ENCODE measurements at places on chromosomes 2 and 18.

DNA sequence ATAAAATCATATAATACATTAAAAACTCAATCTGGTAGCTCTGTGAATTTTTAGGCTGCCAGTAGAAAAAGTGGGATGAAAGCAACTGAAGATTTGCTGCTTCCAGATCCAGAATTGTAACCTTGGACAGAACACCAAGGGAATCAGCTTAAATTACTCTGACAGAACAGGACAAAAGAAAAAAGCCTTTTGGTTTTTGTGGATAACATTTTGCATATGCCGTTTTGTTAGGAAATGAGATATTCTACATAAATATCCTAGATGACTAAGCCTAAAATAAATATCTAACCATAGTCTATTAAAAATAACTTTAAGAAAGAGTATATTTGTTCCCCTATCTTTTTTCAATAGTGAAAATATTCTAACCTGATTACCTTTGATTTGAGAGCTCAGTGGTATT lies 148.7 kb upstream of the DOCK10 start:
- no peak for DNase-seq

DNA sequence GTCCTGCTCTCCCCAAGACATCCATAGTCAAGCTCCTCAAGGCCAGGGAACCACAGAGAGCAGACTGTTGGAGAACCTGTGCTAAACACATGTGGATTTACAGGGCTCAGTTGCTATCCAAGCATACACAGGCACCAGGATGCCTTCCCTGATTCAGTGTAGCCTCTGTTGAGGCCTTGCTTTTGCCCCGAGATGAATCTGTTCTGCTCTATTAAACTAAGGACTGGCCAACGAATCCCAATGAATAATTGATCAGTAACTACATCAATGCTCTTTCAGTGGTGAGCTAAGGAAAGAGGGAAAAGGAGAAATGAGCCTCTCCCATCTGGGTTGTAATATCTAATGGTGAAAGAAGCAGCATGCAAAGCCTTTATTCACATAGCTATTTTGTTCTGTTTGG lies 58.7 kb upstream of the SPTBN1 start:
- DNase-seq: no peak

DNA sequence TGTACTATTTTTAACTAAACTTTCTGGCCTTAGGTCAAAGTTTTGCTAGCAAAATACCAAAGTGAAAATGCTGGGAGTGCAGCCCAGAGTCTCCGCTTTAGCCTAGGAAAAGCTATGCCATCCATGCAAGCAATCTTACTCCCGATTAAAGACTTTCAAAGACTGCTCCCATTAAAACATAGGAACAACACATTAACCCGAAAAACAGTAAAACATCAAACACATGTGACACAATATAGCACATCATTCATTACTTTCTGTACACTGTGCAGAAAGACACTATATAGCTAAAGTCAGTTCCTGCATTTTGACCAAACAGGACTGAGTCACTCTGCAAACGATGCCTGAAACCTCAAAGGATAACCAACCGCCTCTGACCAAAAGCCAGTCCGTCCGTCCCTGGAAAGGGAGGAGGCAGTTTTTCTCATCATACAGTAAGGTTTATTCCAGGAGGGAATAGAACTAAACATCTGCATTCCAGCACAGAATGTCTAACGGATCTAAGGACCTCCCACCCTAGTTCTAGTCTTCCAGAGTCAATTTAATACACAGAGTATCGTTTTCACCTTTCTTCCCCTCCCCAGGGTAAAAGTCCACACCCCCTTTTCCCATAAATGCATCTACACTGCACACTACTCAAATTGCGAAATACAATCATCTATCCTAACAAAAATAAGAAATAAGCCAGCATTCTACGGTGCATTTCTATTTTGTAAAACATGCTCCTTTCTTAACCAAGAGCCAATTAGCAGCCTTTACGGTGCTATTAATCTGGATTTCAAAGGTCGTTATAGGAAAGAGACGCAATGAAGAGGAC lies 1.7 kb downstream of the ROCK2 start:
- no peak for DNase-seq

- DNase-seq: no peak
These were observed 121.2 kb upstream of the EPC2 start for GRCh38 chr2:148523315-148523714.

DNA sequence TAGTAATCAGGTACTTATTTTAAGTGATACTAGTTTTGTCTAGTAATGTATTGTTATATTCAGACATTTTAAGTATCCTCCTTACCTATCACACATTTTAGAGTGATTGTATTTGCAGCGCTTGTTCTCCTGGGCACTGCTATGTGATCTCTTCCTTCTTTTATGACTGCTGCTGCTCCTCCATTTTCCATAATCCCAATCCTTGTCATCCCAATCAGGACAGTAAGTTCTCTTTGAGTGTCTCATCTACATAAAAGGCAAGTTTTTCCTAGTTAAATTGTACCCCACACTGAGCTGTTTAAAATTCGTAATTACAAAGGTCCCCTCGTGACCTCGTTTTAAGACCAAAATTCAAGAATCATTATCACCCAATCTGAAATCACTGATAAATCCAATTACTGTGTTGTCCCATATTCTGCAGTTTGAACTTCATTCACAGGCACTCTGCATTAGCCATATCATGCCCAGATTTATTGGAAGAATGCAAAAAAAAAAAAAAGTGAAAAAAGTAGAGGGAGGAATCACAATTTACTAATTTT lies 2.8 kb downstream of the CLK1 start:
- DNase-seq: no peak

DNA sequence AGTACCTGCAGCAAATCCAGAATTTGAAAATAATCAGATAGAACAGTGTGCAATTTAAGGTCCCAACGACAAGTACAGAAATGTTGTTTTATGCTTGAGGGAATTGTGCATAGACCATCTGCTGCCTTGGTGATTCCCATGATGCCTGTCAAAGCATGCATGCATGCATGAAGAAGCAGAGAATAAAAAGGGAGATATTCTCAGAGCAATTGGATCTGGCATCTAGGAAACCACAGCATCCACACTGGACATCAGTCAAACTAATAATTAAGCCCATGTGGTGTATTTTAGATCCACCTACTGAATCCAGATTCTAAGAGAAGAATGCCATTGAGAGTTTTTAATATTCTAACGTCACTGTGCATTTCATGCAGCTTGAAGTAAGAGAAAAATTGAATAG lies 361.2 kb downstream of the FSIP2 start:
- no peak for DNase-seq

DNA sequence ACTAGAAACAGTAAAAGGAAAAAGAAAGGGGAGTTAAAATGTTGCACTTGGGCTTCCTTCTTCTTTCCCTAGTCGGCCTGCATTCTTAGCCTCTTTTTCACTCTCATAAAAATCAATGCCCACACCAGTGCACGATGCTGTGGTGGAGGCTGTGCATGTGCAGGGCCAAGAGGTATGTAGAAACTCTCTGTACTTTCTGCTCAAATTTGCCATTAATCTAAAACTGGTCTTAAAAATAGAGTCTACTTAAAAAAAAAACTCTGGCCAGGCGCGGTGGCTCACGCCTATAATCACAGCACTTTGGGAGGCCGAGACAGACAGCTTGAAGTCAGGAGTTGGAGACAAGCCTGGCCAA lies 11.1 kb downstream of the TRAPPC8 start:
- DNase-seq: no peak

DNA sequence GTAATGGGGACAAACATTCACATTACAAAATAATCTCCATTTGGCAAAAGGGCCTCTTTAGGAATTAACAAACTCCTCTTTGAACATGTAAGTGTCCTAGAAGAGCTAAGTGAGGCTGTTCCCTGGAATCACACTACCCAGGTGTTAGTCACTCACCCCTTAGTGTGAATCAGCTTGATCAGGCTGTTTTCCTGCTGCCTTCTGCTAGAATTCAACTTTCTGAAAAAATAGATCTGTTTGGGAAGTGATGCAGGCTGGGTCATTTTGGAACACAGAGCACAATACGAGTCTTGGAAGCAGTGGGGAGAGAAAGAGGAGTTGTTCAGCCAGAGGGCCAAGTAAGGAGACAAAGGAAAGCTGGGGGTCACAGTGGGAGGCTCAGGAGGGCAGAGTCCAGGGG lies 40.0 kb downstream of the TTC32 start:
- DNase-seq: no peak

GRCh38 chr18:55731594-55732042 lies 143.6 kb upstream of the TCF4 start:
- DNase-seq: no peak

- no peak for DNase-seq
These were observed 1024.8 kb downstream of the TSN start for GRCh38 chr2:122780251-122780650.

- DNase-seq: no peak
These were observed 211.1 kb downstream of the PTPRM start for GRCh38 chr18:7778181-7778580.

DNA sequence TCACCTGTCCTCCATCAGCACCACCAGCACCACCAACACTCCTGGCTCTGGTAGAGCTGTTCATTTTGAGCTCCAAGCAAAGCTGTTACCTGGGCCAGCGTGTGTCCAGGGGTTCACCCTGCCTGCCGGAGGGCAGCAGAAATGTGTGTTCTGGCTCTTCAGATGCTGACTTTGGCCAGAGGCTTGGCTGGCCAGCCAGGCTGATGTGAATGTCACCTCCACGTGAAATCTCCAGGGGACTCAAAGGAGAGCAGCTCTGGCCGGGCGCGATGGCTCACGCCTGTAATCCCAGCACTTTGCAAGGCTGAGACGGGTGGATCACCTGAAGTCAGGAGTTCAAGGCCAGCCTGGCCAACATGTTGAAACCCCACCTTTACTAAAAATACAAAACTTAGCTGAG lies 33.5 kb downstream of the CIB4 start:
- no peak for DNase-seq

DNA sequence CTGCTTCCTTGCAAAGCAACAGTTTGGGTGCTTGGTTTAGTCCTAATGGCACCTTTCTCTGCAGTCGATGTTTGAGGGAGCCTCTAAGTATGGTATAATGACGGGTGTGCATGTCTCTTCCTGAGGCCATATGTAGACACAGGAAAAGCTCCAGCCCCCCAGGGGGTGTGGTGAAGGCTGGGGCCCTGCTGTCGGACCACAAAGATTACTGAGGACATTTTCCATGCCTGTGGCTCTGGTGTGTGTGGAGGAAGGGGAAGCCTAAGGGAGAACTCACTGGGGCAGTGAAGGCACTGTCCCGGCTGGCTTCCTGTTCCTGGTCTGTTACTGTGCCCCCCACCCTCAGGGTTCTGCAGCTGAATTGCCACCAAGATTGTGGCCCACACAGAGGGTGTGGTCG lies 187.1 kb downstream of the FHOD3 start:
- no peak for DNase-seq

DNA sequence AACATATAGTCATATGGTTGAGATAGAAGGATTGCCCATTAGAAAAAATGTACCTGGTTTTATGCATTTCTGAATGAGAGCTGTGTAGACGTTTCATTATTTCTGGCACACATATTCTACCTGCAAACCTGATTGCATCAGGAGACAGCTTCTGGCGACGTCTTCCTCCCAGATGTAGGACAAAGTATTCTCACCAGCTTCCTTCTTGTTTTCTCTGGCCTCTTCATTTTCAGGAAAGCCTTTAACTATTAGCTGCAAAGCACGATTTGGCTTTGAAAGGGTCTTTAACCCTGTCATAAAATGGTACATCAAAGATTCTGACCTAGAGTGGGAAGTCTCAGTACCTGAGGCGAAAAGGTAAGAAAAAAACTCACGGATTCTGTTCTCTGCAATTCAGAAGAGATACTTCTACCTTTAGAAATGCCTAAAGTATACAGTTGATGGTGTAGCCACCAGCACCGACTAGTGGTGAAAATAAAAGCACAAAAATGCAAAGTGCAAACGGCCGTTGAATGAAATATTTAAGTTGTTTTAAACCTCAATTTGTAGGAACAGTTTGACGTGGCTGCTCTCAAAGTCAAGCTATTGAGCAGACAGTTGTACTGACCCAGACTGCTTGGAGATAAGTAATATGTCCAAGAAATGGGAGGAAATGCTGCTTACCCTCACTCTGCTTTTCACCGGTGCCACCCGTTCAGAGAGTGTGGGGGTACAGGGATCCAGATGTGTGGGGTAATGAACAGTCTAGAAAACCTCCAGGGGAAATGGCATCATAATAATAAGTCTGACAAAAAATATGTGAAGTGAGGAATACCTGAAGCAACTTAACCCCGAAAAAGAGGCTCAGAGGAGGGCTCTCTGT lies 20.2 kb downstream of the IL18RAP start:
- no peak for DNase-seq

DNA sequence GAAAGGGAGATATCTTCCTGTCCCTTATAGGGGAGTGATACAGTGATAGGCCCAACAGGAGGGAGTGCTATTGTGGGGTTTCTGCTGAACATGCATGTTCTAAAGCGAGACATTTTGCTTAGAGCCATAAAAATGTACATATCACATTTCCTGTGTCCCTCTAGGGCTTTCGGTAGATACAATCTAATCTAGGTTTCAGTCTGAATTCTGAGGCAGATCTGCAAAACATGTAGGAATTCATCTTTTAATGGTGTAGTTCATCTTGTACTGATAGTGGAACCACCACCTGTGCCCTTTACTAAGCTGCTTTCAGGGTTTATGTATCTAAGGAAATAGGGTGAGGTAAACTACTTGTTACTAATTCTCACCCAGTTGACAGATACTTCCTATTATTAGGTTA lies 73.8 kb downstream of the SPTBN1 start:
- DNase-seq: no peak

DNA sequence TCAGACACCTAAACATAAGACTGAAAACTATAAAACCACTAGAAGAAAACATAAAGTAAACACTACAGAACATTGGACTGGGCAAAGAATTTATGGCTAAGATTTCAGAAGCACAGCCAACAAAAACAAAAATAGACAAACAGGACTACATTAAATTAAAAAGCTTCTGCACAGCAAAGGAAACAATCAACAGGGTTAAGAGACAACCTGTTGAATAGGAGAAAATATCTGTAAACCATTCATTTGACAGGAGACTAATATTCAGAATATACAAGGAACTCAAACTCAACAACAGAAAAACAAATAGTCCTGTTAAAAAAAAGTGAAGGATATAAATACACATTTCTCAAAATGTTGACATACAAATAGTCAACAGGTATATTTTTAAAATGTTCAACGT lies 106.7 kb upstream of the FANCL start:
- no peak for DNase-seq

DNA sequence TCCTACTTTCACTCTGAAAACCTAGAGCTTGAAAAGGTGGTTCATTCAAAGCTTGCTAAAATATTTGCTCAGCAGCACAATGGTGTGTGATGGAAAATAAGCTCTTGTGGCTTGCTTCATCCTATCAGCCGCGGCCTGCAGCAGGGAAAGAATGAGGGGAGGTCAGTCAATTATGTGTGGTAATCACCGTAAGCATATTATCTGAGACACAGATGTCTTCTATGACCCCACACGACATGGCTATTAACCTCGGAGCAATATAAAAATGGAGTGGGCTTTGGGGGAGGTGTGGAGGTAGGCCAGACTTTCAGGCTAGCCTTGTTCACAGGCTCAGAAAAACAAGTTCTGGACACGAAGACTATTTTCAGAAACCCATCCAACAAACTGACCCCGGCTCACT lies 98.4 kb upstream of the SIX3 start:
- no peak for DNase-seq

DNA sequence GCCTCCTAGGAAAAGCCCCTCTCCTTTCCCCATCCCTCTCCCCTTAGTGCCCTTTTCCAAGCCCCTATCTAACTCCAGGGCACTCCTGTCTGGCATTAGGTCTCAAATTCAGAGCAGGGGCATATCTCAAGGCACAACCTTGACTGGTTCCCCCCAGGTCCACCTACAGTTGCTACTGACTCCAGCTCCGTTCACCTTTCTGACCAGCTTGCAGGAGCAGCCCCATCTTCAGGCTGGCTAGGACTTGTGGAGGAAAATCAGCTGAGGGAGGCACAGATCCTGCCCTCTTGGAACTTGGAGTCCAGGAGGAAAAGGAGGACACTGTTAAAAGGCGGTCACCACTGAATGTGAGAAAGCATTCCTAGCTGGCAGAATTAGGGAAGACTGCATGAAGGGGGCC lies 152.4 kb downstream of the ZFP36L2 start:
- no peak for DNase-seq

All from activated T-helper 9 cell treated with anti-CD3 and anti-CD28 coated beads, Interleukin-2, amount 50 U/mL, for 16 hours (primary cell).